ENCODE measurements at places on chromosomes 3 and 15. TPM values are rescaled to one million over a fixed set of nuclear protein-coding genes. Genes with fewer than 3 reads are reported as not detected.

DNA sequence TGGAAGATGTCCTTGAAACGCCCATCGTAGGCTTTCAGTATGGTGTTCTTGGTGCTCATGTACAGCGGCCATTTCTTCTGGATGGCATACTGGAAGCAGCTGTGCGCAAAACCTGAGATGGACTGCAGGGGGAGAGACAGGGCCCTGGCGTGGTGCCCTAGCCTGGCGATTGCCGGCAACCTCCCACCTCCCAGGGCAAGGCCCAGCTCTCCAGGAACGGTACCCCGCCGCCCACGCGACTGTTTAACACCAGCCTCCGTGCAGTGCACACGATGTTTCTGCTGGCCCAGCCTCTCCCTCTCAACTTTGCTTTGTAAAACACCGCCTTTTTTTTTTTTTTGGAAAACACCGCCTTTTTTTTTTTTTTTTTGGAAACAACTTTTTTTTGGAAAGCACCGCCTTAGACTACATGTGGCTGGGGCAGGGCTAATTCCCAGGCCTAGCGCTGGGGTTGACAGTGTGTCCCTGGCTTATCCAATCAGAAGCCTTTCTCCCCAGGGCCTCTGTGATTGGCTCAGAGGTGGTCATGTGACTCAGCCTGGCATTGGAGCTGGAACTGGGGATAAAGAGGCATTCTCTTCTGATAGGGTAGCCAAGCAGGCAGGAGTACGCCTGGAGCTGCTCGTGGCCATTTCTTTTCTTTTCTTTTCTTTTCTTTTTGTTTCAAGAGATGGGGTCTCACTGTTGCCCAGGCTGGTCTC, 14.7 kb downstream of the IDH2 start:
- no peak for DNase-seq

DNA sequence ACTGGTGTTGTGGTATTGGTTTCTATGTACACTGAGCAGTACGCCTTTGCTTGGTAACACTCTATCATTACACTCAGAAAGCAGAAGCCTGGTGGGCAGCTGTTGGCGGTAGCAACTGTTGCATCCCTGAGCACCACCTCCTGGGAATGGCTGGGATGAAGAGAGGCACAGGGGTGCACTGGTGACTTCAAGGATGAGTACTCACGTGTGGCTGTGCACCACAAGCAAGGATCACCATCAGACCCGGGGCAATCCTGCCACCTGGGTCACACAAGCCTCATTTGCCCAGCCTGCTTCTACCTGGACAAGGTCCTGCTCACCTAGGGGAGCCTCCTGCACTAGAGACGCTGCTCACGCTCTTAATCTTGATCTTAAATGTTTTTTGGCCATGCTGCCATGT, 336.4 kb downstream of the SI start:
- DNase-seq: no peak

DNA sequence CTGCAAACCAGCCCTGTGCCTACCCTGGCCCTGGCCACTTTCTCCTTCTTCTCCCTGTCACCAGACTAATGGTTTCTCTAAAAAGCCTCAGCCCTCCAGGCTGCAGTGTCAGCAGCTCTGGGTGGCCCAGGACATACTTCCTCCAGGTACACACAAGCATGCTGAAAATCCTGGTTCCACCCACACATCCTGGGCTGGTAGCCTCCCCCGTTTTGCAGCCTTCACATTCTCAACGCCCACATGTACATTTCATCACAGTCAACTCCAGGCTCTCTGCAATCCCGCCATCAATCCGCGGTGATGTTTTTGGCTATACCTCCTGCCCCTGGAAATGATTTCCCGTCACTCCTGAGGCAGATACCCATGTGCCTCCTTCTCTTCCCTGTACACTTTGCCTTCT, 59.4 kb downstream of the MAGEF1 start:
- no peak for DNase-seq

DNA sequence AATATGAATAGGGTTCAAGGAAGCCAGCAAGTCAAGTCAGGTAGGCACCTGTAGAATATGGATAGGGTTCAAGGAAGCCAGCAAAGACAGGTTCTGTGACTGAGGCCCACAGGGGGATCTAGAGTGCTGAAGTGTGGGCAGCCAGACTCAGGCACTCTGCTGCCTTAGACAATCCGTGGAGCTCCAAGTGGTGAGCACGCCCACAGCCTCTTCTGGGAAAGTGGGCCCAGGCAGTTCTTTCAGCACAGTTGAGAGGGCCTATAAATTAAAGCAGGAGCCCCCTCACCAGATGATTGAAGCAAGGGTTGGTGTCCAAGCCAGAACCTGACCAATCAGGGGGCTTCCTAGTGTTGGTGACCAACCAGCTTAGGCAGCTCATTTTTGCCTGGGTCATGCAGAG, 51.0 kb downstream of the ANP32A start:
- DNase-seq: no peak

- peak; percentile 41 for DNase-seq
These were observed 8.8 kb downstream of the ANAPC13 start for GRCh38 chr3:134477002-134477401.

GRCh38 chr15:44265757-44266156, 22.8 kb upstream of the GOLM2 start:
- DNase-seq: no peak

DNA sequence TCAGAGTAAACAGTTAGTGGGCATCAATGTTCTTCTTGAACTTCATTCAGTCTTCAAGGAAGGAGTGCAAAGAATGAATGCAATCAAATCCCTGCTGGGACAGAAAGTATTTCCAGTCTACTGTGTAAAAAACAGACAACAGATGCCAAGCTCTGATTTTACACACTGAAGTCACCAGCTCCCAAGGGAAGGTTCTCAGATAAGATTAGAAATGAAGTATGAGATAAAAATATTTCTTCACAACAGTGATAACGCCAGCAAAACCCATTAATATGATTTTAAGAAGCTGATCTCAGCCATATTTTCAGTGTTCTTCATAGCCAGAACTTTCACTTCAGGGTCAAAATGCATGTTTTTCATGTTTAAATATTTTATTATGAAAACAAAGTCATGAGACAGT, 265.6 kb downstream of the CTNNB1 start:
- no peak for DNase-seq

GRCh38 chr15:64851503-64851840, 9.8 kb downstream of the PLEKHO2 start:
- no peak for DNase-seq

DNA sequence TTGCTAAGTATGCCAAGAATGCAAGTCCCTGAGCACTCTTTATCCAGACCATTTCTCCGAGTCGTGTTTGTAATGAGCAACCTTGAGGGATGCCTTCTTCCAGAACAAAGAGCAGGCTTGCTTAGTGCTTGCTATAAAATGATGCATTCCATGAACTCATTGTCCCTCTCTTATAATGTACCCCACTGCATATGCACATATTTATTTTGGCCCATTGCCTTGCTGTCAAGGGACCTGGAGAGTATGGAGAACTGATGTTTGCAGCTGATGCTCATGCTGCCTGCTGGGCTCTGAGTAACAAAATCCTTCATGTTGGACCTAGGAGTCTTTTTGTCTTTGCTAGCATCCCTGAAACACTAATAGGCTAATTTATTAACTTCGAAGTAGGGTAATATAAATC, 97.8 kb upstream of the AADACL2 start:
- DNase-seq: no peak

GRCh38 chr3:122952520-122952919, 75.0 kb downstream of the SEMA5B start:
- DNase-seq: no peak

DNA sequence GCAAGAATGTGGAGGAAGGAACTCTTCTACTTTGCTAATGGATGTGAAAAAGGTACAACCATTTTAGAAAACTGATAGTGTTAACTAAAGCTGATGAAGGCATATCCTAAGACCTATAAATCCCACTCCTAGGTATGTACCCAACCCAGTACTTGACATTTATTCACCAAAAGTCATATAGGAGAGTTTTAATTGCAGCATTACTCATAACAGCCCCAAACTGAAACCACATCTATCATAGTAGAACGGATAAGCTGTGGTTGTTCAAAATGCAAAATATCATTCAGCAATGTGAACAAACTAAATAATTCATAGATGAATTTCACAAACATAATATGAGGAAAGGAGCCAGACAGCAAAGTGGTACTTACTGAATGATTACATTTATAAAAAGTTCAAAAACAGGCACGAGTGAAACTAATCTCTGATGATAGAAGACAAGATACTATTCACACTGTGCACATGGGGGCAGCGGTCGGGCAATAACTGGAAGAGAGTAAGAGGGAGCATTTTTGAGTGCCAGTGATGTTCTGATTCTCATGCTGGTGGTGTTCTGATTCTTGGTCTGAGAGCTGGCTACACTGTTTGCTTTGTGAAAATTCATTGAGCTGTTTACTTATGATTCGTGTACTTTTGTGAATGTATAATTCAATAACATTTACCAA, 34.3 kb downstream of the GOLIM4 start:
- DNase-seq: no peak

DNA sequence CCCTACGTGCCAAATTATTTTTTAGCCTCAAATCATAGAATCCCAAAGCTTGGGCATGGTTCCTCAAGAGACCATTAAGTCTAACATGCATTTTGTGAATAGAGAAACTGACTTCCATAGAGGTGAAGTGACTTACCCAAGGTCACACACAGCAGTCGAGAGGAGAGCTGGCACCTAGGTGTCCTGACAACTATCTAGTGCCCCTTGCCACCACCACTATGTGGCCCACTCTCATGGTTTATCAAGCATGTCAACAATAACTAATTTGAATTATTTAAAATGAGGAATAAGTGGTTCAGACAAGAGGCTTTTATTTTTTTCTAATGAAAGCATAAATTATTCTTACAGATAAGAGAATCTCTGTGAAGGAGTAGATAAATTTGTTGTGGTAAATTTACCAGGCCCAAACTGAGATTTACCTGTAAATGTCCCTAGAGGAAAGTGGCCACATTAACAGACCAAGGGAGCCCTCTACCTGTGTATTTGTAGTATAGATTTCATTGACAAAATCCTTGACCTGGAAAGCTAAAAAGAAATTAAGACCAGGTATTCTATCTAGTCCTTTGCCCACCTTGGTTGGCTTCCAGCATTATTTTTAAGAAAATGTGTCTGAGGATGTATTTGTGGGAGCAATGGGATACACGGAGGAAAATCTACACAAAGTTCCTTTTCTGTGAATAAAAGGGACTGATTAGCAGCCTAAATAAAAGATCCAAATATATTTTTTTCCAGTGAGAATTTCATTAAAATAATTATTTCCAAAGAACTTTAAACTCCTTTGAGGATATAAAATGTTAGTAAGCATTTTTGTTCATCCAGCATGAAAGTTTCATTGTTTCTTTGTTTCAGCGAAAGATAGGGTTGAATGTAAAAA, 49.1 kb downstream of the IQCH start:
- DNase-seq: no peak

DNA sequence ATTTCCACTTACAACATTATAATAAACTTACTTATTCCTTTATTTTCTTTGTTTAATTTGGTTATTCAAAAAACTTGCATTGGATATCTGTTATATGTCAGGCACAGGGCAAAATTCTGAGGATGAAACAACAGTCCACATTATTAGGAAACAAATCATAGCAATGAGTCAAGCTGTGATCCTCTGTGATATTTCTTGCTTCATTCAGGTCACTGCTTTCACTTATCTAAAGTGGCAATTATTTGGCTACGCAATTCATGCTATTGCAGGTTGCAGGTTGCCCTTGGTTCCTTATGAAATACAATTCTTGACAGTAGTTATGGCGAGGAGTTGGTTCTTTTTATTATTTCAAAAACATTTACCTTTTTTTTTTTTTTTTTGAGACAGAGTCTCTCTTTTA, 66.4 kb upstream of the CNTN6 start:
- no peak for DNase-seq

DNA sequence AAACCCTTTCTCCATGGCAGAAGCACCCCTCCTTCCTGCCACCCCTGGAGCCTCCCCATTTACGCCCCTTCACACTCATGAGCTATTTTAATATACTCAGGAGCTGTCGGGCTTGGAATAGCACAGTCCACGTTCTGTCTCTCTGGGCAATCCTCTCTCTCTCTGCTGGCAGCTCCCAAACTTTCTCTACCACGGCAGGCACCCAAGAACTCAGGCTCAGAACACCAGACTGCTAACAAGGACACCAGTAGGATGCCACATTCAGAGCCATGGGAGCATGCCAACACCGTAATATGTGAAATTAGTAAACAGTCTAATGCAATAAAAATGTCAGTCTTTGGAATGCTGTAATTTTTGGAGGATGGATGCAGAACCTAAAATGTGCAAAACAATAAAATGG, 19.3 kb downstream of the TNFAIP8L3 start:
- peak; percentile 42 for DNase-seq

DNA sequence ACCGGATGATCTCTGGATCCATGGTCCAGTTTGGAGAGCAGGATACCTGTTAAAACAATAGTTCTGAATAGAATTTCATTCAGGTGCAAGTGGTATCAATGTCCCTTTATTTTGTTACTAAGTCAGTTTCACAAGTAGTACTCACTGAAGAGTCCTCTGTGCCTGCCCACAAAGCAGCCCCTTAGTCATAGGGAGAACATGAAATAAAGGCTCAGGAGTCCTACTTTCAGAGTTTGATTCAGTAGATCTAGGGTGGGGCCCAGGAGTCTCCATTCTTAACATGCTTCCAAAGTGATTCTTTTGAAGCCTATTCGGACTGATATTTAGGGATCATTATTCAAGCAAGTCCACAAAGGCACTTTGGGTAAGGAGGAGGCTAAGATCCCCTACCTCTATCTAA, 79.8 kb upstream of the ACKR4 start:
- no peak for DNase-seq

GRCh38 chr15:98718426-98719136, 70.2 kb downstream of the IGF1R start:
- no peak for DNase-seq

MYH15 gene
- 0.22 TPM for total RNA-seq

CHRFAM7A gene
- total RNA-seq: 2.4 TPM

OXSR1 gene
- total RNA-seq: 22.9 TPM

THRB gene
- total RNA-seq: 32.8 TPM

ARHGEF26 gene
- total RNA-seq: 1.2 TPM

DZIP1L gene
- total RNA-seq: 4.7 TPM

MCTP2 gene
- total RNA-seq: 1.0 TPM

CPNE4 gene
- total RNA-seq: 17.9 TPM

ABHD10 gene
- total RNA-seq: 62.7 TPM

CPB1 gene
- total RNA-seq: not detected

NOX5 gene
- not detected for total RNA-seq

MRAS gene
- total RNA-seq: 349 TPM

Measured in left ventricle myocardium inferior (tissue), 1 donor.